RCC 7860 (cell line): ENCODE measurements at places on chromosomes 5 and 9.
A peak's percentile ranks its signal among the peaks of the same experiment; 100 is the strongest.

DNA sequence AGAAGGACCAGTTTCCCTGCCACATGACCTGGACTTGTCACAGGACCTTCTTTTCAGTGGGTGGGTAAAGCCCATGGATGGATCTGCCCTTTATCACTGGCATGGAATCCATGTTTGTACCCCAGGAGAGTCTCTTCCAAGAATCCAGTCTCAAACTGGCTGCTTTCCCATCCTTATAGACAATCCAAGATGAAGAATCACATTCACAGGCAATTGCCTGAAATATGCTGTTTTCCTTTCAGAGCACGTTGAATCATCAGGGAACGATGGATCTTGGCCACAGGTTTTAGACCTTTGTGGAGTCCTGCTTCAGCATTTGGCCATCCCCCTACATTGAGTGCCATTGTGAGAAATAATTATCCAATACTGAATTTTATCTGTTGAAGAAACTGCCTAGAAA is 319.8 kb downstream of the ASTN2 start:
- DNase-seq: no peak

- DNase-seq: no peak
Observed at GRCh38 chr5:105740242-105740641, 1930.5 kb downstream of the EFNA5 start.

DNA sequence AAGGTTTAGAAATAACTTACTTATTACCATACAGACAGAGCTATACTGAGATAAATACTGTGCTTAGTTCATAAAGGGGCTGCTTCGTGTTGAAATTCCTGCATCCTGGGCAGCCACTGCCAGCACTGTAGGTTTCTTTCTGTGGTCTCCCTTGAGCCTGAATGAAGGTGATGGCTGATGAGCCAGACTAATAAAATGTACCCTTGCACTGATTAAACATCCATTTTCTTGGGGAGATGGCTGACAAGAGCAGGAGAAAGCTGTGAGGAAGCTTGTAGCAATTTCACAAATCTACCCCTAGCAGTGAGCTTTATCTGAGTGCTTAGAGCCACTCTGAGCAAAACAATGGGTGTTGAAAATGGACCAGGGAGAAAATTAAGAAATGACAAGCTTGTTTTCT is 23.3 kb upstream of the ZSWIM6 start:
- no peak for DNase-seq

DNA sequence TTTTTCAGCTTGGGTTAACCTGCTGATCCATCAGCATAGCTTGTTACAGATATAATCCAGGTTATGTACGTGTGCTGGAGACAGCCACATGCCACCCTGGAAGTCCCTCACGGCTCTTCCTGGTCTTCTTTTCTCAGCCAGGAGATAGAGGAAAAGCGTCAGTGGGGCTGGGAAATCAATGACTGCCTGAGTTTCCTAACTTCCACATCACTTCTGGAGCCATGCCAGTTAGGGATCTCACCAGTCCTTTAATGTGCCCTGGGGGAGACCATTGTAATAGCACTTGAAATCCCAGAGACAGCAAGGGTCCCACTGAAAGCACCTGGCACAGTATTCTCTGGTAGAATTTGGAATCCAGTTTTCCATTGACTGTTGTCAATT is 29.2 kb downstream of the ANXA2R start:
- DNase-seq: no peak

- DNase-seq: no peak
Observed at GRCh38 chr5:582936-583635, 29.1 kb upstream of the CEP72 start.

- DNase-seq: peak; percentile 100
Observed at GRCh38 chr5:10513501-10514442, 50.1 kb upstream of the ANKRD33B start.

DNA sequence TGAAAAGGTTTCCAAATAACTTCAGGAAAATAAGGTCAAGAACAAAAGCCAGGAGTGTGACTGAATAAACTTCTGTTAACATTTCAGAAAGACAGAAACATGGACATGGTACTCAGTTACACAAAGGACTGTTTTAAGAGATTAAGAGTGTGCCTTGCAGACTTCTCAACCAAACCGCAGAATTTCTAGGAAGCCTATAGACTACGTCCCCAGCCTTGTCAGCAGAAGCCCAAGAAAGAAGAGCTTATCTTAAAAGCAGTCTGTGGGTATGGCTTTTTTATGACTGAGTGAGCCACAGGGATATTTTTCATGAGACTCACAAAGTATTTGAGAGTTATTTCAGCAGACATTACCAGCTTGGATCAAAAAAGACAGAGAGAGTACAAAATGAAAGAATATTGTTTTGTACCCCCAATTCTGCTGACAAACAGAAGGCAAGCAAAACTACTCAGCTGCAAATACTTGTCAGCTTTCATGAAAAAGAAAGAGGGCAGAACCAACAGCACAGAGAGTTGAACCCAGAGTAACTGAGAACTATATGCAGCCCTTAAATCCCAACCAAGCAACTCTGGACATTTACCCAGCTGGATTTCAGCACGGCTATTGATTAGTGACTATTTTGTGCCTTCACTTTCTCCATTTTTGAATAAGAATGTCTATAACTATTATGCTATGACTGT is 711.0 kb upstream of the CTNND2 start:
- DNase-seq: no peak

DNA sequence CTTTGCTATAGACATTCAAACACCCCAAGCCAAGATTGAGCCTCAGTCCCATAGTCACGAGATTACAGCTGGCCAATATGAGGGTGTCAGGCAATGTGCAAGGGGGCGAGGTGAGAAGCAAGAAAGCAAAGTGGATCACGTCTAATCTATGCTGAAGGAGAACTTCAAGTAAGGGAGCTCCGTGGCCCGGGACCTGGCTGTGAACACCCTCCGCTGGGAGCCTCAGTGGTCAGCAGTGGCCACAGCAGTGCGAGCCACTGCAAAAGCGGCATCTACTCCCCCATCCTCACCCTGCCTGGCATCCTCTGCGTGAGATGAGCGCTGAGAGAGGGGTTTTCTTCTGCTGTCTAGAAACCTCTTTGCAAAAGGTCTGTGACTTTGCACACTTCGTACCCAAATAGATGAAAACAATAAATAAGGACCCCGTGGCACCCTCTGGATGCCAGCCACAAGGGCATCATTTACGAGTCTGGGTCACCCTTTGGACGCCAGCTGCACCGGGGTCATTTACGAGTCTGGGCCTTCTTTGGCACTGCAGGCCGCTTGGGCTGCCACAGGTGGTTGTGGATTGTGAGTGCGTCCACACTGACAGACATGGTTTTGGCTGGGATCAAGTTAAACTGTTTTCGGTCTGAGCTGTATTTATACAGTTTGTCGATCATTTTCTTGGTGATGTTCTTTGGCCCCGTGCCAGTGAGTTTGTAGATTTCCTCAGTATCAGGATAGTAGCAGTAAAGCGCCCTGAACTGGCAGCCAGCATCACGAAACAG is 96.4 kb downstream of the CAMSAP1 start:
- DNase-seq: no peak

- no peak for DNase-seq
Observed at GRCh38 chr9:16092142-16093091, 539.6 kb downstream of the CCDC171 start.

DNA sequence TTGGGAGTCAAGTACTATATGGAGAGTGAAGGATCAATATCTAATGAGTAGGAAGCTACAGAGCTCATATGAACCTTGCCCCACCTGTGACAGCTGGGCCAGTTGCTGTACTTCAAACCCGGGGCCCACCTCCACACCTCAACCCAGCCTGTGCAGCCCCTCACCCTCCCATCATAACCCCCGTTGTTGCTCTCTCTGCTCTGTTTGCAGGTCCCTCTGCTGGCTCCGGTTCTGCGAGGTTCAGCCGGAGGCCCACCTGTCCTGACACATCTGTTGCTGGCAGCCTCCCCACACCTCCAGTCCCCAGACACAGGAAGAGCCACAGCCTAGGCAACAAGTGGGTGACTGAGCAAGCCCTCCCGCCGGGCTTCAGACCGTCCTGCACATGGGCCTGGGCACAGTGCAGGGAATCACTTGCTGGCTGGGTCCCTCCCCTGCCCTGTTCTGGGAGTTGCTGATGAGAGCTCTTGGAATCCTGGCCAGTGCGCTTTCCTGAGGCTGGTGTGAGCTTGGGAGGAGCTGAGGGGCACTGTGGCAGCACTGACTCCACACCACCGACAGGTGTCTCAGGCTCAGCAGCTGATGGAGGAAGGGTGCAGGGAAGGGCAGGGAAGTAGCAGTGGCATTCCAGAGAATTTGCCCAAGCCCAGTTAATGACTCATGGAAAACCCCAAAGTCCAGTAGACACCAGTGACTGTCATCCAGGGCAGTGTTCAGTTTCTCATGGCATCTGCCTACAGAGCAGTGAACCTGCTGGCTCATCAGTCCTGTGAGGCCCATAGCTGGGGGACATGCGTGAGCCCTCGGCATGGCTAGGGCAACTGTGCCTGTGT is 69.5 kb upstream of the GARNL3 start:
- peak; percentile 93 for DNase-seq

DNA sequence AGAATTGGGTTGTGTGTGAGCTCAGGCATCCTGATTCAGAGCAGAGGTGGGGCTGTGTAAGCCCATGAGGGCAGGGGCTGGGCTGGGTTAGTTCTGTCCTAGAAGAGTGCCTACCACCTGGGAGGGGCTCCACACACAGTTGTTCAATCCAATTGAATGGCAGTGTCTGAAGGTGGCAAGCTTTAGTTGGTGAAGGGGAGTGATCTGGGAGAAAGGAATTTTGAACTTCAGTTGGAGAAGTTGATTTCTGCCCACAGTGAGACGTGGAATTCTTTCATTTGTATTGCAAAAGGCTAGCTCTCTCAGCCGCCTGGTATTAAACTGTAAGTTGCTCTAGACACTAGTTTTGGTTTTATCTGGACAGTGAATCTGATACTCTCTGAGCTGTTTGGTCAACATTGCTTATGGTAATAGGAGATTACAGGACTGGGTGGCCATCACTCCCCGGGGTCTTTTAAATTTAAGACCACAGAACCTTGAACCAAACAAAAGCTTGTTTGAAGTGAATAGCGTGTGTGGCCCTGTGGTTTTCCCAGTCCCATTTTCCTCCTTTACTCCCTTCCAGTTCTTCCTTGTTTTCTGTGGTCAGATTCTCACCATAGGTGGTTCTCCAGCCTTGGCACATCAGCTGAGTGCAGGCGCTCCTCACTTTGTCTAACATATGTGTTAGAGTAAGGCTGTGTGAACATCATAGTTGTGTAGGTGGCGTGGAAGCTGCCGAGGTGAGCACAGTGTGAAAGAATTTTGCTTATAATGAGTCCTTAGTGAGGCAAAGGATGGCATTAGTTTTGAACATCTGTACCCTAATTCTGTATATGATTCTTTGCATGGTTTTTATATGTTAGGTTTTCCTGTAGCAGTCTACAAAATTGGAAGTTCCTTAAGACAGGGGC is 78.0 kb downstream of the ARHGAP26 start:
- DNase-seq: no peak

DNA sequence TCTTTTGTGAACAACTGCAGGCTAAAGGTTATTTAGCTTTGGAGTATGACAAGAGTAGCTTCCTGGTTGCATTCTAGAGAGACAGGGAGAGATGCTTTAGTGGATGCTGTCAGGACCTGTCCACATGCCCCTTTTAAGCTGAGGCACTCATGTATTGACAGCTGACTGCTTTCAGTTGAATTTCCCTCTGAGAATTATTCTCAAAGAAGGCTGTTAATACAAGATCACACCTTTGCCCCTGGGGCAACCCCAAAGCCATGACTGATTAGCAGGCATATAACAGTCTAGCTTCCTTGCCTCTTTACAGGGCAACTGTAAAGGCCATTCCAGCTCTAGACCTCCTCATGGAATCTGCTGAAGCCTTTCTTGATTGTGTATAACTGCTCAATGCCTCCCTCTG is 117.6 kb upstream of the ATP10B start:
- no peak for DNase-seq

DNA sequence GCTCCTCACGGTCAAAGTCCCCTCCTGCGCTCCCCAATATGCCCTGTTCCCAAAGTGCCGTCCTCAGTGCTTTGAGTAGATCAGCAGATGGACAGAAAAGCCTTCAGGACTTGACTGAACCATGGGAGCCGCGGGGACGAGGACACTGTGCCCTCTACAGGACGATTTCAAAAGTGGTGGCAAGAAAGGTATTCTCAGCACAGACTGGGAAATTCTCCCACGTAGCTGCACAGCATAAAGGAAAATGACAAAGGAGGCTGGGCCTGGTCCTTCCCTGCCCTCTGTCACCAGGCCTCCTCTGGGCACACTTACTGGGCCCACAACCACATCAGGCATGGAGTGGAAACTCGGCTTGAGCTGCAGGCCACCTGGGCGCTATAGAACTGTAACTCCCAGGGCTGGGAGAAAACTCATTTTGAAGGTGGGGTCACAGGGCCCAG is 16.7 kb upstream of the MTMR12 start:
- peak; percentile 65 for DNase-seq

- DNase-seq: no peak
Observed at GRCh38 chr9:112820881-112821280, 69.8 kb downstream of the SLC46A2 start.

DNA sequence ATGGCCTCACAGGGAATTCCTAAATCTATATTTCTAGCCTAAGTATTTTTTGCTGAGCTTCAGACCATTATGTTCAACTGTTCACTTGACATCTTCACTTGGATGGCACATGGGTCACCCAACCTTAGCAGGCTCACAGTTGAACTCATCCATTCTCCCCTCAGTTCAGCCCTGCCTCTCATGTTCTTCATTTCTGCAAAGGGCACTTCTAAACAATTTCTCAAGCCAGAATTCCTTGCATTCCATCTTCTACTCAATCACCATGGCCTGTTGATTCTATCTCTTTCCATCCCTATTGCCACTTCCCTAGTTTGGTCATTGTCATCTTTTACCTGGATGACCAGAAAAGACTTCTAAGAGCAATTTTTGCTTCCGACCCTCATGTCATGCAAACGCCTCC is 7.3 kb upstream of the RGS3 start:
- DNase-seq: peak; percentile 11

DNA sequence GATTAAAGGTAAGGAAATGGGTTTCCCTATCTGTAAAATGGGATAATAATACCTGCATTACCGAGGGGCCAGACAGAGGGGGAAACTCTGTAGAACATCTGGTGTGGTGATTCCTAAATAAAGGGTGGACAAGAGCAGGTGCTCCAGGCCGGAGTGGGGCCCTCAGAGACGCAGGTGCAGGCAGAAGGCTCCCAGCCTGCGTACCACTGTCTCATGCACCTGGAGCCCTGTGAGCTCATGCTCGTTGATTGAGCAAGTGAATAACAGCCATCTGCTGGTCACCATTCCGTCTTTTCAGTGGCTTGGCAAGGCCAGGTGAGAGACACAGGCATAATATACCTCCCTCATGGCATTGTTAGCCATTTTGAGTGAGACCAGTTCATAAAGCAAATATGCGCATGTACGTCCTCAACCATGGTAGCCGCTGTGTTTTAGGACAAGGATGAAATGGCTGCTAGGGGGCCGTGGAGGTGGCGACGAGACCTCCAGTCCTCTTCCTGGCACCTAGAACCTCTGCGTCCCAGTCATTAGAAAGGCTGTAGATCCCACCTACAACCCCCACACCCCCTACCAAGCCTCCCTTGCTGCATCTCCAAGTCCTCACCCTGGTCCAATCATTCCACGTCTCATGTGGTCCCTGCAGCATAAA is 198.0 kb upstream of the MVB12B start:
- no peak for DNase-seq

DNA sequence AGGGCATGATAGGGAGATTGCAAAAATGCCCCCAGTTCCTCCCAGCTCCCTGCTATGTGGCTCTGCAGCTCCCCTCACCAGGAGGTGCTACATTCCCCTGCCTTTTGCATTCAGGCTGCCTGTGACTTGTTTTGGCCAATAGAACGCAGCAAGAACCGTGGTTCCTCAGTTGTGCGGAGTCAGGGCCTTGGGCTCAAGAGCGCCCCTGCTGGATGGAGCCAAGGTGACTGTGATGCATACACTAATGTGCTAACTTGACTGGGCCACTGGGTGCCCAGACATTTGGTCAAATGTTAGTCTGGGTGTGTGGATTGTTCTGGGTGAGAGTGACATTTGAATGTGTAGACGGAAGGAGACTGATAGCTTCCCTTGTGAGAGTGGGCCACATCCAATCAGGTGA is 123.3 kb upstream of the MVB12B start:
- no peak for DNase-seq
